GM13976 (cell line): ENCODE measurements at places on chromosomes 7 and 10.
A peak's percentile ranks its signal among the peaks of the same experiment; 100 is the strongest.

DNA sequence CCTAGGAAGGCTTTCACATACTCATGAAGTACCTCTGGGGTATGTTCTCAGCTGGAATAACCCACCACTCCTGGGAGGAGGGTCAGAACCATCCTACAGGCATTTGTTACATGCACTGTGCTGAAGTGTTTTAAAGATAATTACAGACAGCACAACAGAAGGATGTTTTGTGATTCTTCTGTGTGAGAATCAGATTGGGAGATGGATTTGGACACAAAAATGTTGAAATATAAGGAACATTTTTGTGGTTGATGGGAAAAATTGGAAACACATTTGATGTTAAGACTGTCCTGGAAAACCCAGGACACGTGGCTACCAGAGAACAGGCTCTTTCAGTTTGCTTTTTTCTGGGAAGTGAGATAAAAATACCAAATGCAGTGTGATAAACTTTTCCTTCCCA is 61.4 kb downstream of the BICC1 start:
- no peak for DNase-seq

- DNase-seq, result no peak
Observed at GRCh38 chr7:65827366-65827765, 45.5 kb upstream of the VKORC1L1 start.

DNA sequence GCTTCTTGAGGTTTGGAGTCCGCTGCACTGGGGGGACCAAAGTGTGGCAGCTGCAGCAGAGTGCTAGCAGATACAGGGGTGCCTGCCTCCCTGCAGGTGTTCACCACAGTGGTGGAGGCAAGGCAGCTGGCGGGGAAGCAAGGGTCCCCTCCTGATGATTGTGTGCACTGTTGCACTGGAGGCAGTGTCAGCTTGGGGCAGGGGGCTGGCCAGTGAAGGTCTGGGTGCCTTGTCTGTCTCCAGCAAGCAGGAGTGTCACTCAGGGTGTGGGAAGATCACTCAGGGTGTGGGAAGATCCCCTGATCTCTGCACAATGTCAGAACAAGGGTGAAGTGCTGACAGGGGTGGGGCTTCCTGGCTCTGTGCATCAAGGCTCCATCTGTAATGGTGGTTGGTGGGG is 36.3 kb upstream of the PPP1R3A start:
- DNase-seq, result no peak

- DNase-seq, result no peak
Observed at GRCh38 chr10:97975598-97975997, 54.8 kb downstream of the CRTAC1 start.

- DNase-seq, result peak; percentile 28
Observed at GRCh38 chr10:58152673-58153263, 114.9 kb downstream of the IPMK start.

DNA sequence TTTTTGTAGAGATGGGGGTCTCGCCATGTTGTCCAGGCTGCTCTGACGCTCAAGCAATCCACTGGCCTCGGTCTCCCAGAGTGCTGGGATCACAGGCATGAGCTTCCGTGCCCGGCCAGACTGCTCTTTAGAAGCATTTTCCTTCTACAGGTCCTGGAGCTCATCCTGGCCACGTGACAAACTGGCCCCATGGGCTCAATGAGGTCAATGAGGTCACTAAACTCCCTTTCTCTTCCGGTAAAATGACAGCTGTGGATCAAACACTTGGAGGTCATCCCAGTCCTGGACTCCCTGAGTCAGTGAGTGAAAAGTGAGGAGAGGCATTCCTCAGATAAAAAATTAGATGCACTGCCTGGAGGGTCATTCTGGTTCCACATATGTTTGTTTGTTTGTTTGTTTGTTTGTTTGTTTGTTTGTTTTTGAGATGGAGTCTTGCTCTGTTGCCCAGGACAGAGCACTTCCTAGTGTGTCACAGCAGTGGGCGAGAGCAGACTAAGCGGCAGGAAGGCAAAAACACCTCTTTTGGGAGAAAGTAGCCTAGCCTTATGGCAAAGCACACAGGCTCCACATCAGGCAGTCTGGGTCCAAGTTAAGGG is 134.9 kb downstream of the TNS3 start:
- DNase-seq, result no peak

- no peak for DNase-seq
Observed at GRCh38 chr10:13183625-13184024, 22.3 kb downstream of the MCM10 start.

DNA sequence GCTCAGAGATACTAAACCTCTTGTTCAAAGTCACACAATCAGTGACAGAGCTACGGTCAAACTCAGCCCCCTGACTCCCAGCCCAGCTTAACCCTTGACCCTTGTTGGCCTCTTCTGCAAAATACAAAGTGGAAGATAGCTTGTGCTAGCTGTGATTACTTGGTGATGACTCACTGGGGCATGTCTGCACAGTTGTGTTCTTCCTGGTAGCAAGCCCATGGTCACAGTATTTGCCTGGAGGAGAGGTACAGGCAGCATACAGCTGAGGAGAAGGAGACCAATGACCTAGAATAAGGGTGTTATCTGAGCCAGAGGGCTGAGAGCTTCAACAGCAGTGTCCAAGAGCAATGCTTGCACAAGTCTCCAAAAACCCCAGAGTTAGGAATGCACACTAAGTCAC is 5.7 kb upstream of the HSPA12A start:
- DNase-seq, result no peak

- DNase-seq, result no peak
Observed at GRCh38 chr10:78604286-78604685, 464.5 kb upstream of the ZMIZ1 start.

DNA sequence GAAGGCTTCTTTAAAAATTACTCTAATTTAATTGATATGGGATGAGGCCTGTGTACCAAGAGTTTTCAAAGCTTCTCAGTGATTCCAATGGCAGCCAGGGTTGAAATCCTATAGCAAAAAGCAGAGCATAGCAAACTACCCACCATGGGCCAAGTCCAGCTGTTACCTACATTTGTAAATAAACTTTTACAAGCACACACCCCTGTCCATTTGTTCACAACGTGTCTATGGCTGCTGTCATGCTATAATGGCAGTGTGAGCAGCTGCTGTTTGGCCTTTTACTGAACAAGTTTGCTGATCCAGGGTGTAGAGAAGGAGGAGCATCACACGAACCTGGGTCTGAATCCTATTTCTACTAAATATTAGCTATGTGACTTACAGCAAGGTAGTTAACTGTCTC is 50.0 kb downstream of the NPY start:
- no peak for DNase-seq

DNA sequence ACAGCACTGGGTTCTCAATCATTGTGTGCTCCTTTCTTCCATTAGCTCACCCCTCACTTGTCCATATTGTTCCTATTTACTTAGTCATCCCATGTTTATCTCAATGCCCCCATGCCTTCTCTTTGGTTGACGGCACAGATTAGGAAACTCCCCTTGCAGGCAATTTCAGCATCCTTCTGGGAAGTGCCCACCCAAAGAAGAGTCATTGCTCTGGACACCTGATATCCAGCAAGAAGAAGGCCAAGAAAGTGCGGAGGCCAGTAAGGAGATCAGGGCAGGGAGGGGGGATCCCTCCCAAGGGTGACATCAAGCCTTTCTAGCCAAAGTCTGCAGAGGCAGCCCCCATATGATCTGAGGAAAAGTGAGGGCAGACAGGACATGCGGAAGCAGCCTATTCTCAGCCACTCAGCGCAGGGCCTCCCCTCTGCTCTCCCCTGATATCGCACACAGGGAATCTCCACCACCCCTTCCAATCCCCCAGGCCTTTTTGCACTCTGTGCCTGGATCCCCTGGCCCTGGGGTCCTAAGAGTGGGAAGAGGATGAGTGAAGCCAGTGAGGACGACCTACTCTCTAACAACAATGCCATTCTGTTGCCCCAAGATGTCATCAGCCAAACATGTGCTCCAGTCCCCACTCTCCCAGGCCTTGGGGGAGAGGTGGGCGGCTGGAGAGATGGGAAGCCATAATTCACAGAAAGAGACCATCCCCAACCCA is 1.8 kb downstream of the TRPV6 start:
- DNase-seq, result no peak

GRCh38 chr7:46256870-46257661 is 336.0 kb upstream of the IGFBP3 start:
- no peak for DNase-seq

DNA sequence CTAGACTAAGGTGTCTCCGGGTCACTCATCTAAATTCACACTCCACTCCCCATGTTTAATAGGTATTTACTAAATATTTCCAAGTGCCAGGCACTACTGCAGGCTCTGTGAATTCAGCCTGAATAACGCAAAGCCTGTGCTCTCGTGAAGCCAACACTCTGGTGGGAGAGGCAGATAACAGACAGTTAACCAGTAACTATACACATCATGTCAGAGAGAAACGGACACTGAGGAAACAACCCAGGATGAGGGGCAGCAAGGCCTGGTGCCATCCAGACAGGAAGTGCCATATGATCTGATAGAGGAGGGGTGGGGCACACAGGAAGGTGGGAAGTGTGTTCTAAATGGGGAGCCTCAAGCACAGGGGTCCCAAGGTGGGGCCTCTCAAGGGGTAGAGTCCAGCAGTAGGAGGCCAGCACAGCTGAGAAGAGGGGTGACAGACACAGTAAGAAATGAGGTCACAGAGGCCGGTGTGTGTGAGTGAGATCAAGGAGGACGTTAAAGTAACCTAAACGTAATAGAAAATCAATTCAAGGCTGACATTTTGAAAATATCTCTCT is 85.3 kb downstream of the LARP4B start:
- DNase-seq, result no peak

- no peak for DNase-seq
Observed at GRCh38 chr7:130948822-130949221, 214.8 kb upstream of the KLF14 start.

GRCh38 chr7:140674356-140674800 is 1.6 kb downstream of the ADCK2 start:
- DNase-seq, result peak; percentile 49

DNA sequence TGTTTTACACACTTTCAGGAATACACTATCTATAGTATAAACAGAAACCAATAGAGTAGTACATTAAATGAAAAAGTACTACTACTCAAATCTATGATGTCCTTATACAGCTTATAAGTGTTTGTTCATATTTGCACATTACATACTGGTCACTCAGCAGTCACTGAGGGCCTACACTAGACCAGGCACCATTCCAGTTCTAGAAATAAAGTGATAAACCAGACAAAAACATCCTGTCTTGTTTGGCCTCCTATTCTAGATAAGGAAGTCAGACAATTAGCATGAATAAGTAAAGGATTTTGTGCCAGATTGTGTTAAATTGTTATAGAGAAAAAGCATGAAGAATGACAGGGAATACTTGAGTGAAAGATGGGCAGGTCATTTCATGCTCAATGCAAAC is 219.0 kb downstream of the CRPPA start:
- no peak for DNase-seq

GRCh38 chr7:139993169-139993568 is 69.6 kb downstream of the PARP12 start:
- DNase-seq, result no peak

DNA sequence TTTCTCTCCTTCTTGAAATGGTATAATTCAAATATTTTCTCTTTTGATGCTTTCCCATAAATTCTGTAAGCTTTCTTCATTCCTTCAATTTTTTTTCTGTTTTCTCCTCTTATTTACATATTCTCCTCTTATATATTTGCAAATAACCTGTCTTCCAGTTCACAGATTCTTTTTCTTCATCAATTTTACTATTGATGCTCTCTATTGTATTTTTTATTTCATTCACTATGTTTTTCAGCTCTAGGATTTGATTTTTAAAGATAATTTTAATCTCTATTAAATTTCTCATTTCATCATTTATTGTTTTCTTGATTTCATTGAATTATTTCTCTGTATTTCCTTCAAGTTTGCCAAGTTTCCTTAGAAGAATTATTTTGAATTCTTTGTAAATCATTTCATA is 54.0 kb upstream of the PRPS1L1 start:
- DNase-seq, result no peak

GRCh38 chr10:105466521-105466920 is 825.4 kb downstream of the SORCS3 start:
- DNase-seq, result no peak

- DNase-seq, result peak; percentile 95
Observed at GRCh38 chr7:128883622-128884448, 21.2 kb downstream of the ATP6V1F start.

DNA sequence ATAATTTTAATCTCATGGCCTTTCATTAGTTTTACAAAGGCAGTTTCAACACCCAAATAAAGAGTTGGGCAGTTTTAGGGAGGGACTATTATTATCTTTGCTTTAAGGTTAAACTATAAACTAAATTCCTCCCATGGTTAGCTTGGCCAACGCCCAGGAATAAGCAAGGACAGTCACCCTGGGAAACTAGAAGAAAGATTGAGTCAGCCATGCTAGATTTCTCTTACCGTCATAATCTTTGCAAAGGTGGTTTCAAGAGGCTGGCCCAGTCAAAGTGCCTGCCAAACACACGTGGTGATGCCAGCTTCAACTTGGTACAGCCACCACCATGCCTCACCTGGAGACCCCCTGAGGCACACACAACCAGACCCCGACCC is 317.4 kb upstream of the SP8 start:
- DNase-seq, result no peak

DNA sequence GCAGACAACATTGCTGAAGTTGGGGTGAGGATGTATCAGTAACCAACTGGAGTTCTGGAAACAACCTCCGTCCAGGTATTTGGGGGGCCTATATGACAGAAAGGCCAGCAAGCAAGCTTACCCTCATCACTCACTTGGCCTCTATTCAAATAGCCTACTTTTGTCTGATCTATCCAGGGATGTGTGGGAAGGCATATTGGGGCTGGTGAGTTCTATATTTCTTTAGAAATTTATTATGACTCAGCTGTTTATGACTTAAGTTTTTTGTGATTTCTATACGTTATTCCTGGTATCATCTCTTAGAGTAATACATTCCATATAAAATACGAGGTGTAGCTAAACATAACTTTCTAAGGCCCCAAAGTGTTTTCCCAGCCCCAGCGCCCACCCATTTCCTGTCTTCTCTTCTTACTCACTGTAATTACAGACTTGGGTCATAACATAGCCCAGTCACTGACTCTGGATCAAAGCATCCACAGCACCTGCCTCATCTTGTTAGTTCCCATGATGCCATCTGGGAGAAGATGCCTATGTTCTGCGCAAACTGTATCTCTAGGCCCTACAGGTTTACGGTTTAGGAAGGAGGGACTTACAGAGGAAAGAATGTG is 18.1 kb downstream of the GARS1 start:
- DNase-seq, result no peak

- no peak for DNase-seq
Observed at GRCh38 chr10:88092265-88092664, 228.8 kb downstream of the PTEN start.

GRCh38 chr10:116104210-116104932 is 168.6 kb downstream of the GFRA1 start:
- DNase-seq, result no peak

DNA sequence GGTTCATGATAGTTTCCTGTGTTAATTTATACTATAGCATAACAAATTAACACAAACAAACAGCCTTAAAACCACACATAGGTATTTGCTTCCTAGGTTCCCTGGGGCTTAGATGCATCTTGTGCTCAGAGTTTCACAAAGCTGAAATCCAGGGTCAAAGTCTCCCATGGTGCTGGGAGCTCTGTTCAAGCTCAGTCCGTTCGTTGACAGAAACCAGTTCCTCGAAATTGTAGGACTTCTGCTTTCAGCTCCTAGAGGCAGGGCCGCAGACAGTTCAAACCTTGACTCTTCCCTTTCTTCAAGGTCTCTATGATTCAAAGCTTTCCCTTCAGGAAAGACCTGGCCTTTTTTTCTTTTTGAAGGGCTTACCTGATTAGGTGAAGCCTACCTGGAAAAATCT is 90.5 kb downstream of the VSTM2A start:
- no peak for DNase-seq
